ENCODE measurements at places on chromosomes 7 and 10.

DNA sequence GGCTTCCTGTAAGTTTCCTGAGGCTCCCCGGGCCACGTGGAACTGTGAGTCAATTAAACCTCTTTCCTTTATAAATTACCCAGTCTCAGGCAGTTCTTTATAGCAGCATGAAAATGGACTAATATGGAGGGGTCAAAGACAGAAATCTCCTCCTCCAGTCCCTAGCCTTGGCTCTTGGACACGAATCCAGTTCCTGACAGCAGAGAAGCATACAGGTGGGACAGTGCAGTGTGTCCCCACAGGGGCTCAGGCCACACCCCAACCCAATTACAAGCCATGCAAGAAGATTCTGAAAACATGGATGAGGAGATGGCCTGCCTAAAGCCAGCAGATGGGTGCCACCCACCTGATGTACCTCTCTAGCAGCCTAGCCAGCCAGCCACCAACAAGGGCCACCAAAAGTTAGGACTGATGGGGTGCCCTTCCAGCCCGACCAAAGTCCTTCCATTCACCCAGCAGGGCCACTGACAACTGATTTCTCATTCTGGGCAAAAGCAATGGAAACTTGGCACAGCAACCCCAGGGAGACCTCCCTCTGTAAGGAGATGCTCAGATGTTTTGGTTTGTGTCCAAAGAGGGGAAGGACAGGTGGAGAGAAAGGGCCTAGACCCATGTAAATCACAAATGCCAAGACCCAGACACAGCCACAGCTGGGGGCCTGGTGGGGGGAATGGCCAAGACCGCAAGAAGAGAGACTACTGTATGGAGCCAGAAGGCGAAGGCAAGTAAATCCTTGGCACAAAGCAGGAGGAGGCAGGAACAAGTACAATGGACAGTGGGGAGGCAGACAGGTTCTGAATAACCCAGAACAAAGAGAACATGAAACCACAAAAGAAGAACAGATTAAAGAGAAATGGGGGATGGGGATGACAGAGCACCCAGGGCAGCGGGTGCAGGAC lies 13.6 kb downstream of the GPRIN2 start:
- DNase-seq: no peak

GRCh38 chr10:92527716-92528115 lies 46.2 kb downstream of the IDE start:
- no peak for DNase-seq

- DNase-seq: no peak
Measured at GRCh38 chr10:114071178-114071577, 27.5 kb downstream of the ADRB1 start.

DNA sequence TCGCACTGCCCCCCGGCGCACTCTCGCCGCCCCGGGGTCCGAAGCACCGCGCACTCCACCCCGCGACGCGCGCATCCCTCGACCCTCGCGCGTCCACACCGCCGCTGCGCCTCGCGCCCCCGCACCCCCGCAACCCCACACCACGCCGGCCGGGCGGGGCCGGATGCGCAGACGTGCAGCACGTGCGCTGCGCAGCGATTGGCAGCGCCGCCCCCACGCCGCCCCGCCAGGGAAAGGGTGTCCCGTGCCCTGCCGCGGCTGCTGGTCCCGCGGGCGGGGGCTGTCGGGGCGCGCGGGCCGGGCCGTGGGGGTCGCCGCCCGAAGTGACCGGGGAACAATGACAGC lies 53.7 kb upstream of the KDM7A start:
- DNase-seq: no peak

DNA sequence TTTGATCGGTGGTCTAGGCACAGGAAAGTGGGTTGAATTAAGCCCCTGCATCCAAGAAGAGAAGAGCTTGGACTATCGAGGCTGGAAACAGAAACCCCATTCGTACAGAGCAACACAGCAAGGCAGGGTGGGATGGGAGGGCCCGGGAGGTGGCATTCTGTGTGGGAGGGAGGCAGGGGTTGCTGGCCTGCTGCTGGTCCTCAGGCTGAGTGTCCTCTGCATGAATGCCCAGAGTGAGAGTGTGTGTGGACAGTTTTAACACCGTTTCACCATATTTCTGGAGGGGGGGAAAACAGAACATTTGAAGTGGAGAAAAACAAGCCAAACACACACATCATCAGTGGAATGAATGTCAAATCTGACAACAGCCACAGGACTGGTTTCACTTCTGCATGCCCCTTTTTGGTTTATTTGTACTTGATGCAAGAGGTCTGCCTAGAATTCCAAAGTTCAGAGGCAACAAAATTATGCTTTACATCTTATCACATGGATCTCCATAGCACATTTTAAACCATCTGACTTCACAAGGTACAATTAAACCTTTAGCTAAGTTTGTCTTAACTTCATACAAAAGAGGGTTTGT lies 11.1 kb upstream of the ENO4 start:
- DNase-seq: no peak

GRCh38 chr10:78460204-78460603 lies 426.5 kb downstream of the RPS24 start:
- DNase-seq: no peak

All from H9 (cell line).